Right renal cortex interstitium (tissue), 3 donors: ENCODE measurements at places on chromosomes 16 and 17. TPM values are rescaled to one million over a fixed set of nuclear protein-coding genes. Genes with fewer than 3 reads are reported as not detected.

DNA sequence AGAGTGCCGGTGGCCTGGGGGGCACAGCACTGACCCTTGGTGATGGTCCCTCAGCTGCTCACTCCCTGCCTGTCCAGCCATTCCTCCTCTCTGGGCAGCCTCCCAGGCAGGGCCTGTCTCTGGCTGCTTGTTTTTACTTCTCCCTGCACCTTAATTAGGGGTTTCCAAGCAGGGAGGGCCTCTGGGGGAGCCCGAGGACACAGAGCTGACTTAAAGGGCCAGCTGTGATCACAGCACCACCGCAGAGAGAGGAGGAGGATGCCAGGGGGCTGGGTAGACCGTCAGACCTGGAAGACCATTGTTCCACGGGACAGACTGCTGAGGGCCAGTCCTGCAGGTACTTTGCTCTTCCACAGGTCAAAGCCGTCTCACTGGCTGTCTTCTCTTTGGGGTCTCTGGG lies 1.2 kb upstream of the DPH1 start:
- no peak for DNase-seq

DNA sequence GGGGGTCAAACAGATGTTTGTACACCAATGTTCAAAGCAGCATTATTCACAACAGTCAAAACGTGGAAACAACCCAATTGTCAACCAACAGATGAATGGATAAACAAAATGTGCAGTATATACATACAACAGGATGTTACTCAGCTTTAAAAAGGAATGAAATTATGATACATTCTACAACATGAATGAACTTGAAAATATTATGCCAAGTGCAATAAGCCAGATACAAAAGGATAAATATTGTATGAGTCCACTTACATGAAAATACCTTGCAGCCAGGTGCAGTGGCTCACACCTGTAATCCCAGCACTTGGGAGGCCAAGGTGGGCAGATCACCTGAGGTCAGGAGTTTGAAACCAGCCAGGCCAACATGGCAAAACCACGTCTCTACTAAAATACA lies 39.9 kb downstream of the UBE2G1 start:
- no peak for DNase-seq

DNA sequence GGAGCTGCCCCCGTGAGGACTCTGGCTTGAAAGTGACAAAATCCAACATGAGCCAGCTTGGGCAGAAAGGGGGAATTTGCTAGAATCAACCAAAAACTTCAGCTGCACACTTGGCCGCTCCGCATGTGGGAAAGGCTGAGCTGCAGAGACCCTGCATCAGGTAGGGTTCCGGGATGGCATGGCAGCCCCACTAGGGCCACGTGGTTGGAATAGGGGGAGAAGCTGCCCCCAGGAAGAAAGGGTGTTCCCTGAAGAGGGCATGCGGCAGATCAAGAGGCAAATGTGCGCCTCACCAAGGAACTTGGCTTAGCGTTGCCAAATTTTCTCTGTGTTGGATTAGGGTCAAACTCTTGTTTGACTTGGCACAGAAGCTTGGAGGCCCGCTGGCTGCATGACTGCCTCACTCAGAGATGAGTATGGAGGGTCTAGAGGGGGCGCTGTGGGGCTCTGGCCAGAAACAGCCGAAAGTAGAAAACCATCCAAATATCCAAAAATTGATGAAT lies 29.2 kb upstream of the WFIKKN2 start:
- DNase-seq = no peak

- DNase-seq = no peak
Measured at GRCh38 chr17:75810216-75810615, 25.6 kb downstream of the UNK start.

- no peak for DNase-seq
Measured at GRCh38 chr17:80555266-80555665, 10.6 kb downstream of the RPTOR start.

- DNase-seq = no peak
Measured at GRCh38 chr17:55037828-55038227, 69.3 kb downstream of the STXBP4 start.

DNA sequence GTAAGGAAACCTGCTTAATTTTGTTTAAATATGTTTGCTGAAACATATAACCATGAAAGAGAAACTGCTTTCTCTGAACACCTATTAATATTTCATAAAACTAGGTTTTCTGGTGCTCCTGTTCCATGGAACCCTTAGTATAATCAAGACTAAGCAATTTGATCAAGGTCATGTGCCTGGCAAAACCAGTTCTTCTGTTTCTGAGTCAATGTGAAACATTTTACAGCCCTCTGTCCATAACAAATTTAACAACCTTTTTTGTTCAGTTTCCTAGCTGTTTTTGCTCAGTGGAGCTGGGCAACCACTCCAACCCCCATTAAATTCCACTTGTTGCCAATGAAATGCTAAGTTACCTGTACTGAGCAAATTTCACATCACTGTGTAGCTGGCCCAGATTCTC lies 344.0 kb downstream of the CA10 start:
- DNase-seq = no peak

DNA sequence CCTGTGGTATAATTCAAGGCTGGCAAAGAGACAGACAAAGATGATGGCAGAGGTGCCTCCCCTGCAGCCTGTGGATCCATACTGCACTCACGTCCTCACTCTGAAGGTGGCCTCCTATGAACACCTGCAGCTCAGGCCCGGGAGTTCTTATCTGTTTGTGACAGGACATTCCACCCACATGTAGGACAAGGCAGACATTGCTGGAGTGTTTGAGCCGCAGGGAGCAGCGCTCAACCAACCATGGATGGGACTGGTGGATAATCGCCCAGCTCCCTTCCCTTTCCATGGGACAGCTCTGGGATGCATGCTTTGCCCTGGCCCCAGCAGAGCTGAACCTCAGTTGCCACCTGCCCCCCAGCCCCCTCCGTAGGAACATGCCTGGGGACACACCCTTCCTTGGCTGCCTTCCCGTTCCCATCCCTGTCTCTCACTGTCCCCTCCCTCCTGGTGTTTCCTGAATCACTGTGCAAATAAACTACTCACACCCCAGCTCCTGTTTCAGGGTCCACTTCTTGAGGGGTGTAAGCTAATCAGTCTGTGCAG lies 22.2 kb downstream of the ITPRIPL2 start:
- DNase-seq = no peak

DNA sequence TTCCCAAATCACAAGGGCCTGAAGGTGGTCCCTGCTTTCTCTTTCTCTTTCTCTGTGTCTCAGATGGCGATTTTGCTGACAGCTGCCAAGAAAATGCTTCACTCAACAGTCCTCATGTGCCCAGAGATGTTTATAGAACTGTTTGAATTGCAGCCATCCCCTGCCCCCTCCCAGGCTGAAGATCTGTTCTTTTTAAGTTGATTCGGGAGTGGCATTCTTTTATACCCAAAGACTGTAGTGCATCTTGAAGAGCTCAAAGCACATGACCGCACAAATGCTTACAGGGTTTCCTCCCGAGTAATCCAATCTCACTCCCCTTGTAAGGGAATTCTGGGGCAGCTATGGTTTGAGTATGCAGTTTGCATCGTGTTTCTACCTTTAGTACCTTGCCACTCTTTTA lies 75.7 kb downstream of the SEC14L1 start:
- no peak for DNase-seq

GRCh38 chr17:58586009-58586644 lies 71.7 kb upstream of the MTMR4 start:
- no peak for DNase-seq

DNA sequence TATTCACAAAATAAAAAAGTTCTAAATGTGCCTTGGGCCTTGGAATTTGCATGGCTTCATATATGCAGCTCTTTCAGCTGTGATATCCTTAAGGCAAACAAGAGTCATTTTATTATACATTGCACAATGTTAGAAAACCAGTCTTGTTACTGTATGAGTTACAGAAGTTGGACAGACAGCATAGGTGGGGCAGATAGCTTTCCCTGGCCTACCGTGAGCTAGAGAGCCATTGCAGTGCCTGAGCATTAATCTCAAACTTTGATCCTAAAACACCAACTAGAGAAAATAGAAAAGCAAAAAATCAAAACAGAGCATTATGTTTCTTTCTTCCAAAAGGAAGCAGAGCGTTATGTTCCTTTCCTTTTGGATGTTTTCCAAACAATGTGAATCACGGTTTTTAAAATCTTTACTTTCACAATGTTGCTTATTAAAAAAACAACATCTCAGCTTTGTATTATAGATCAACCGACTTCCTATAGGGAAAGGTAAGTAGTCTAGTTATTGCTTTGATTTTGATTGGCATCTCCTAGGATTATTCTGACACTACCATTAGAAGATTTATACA lies 32.2 kb downstream of the ARHGAP44 start:
- DNase-seq = no peak

DNA sequence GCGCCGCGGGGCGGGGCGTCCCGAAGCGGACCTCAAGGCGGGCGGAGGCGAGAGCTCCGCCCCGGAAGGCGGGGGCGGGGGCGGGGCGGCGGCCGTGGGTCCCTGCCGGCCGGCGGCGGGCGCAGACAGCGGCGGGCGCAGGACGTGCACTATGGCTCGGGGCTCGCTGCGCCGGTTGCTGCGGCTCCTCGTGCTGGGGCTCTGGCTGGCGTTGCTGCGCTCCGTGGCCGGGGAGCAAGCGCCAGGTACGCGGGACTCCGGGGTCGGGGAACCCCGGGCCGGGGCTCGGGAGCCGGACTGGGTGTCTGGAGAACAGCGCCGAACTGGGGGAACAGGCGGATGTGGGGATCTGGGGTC lies at the start of gene TNFRSF12A:
Gene TNFRSF12A (plus strand): TSS at position 122 of the 357 bp plus-strand sequence. CDS start 30 bp downstream, at position 152.
- DNase-seq = no peak

DNA sequence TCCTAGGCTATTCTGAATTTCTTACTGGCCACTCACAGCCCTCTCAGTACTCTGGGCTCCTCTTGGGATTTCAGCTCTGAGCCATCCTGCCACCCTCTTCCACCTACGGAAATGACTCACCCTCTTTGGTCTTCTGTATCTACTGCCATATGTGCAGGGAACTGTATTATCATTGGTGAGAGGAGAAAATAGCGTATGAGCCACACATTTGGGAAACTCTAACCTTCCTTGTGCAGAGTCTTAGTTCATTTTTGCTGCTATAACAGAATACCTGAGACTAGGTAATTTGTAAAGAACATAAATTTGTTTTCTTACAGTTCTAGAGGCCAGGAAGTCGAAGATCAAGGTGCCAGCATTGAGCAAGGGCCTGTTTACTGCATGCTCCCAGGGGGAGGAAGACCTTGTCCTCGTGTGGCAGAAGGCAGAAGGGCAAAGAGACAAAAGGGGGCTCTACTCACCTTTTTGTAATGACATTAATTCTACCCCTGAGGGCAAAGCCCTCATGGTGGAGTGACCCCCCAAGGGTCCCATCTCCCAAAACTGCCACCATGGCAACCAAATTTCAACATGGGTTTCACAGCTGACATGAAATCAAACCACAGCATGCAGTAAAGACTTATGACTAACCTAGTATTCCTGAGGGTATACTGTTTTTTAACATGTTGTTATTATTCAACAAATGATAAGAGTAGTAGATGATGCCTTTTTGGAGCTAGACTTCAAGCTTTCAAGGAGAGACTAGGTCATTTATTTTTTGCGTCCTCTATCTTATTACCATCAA lies 191.8 kb downstream of the PRKCA start:
- no peak for DNase-seq

The SLC47A1 gene
- 18.2 TPM for polyA plus RNA-seq

The USP6 gene
- 2.8 TPM for polyA plus RNA-seq

The ADAP2 gene
- 2.4 TPM for polyA plus RNA-seq

The CMTM2 gene
- 0.41 TPM for polyA plus RNA-seq

The POLR2C gene
- 89.8 TPM for polyA plus RNA-seq

The CD19 gene
- 3.2 TPM for polyA plus RNA-seq

The STX1B gene
- polyA plus RNA-seq = 1.0 TPM

The ABCA8 gene
- 1.0 TPM for polyA plus RNA-seq

The GPR139 gene
- not detected for polyA plus RNA-seq

The USH1G gene
- polyA plus RNA-seq = 0.67 TPM

The COPS3 gene
- 87.3 TPM for polyA plus RNA-seq

The CLDN9 gene
- 2.5 TPM for polyA plus RNA-seq

The CACNG1 gene
- polyA plus RNA-seq = not detected
